ENCODE measurements at places on chromosomes 3 and 15.

GRCh38 chr15:48389691-48390143 is 58.5 kb downstream of the DUT start:
- no peak for DNase-seq

GRCh38 chr3:115233021-115233420 is 85.9 kb upstream of the ZBTB20 start:
- DNase-seq = no peak

DNA sequence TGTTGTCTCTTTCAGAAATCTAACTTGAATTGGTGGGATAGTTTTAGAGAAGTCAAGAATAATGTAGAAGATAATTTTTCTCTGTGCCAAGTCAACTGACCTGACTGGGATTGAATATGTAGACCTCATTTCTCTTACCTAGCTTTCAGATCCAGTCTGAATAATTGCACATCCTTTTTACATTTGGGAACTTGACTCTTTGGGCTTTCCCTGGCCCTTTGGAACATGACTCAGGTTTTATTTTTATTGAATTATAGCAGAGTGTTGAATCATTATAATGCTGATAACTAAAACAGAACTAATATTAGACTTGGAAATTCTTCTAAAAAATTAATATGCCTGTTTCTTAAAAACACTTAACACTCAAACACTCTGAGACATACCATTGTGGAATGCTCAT is 76.5 kb downstream of the PFN2 start:
- no peak for DNase-seq

GRCh38 chr3:59857589-59858346 is 807.9 kb upstream of the CFAP20DC start:
- peak; percentile 61 for DNase-seq

GRCh38 chr3:177498037-177498857 is 301.0 kb upstream of the TBL1XR1 start:
- no peak for DNase-seq

GRCh38 chr3:4804161-4805058 is 174.8 kb upstream of the BHLHE40 start:
- no peak for DNase-seq

DNA sequence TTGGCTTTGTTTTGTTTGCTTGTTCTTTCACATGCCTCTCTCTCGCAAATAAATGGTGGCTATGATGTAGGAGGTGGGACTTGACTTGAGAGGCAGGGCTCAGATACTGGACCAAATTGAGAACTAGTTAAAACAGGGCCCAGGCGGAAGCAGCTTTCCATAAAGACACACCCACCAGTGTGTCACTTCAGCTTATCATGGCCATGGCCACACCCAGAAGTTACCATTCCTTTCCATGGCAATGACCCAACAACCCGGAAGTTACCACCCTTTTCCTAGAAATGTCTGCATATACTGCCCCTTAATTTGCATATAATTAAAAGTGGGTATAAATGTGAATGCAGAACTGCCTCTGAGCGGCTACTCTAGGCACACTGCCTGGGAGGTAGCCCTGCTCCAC is 62.6 kb upstream of the CNTN4 start:
- DNase-seq = no peak

- DNase-seq = peak; percentile 75
Observed at GRCh38 chr3:58177747-58178527, 32.8 kb downstream of the DNASE1L3 start.

DNA sequence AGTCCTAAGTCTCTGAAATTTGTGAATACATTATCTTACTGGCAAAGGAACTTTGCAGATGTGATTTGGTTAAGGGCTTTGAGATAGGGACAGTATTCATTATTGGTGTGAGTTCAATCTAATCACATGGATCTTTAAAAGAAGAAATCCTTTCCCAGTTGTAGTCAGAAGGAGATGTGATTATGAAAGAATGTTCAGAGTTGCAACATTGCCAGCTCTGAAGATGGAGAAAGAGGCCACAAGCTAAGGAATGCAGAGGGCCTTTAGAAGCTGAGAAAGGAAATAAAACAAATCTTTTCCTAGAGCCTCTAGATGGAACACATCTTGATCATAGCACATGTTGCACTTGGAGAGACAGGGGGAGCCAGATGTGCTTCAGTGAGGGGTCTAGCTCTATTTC is 27.7 kb upstream of the SIAH2 start:
- DNase-seq = no peak

DNA sequence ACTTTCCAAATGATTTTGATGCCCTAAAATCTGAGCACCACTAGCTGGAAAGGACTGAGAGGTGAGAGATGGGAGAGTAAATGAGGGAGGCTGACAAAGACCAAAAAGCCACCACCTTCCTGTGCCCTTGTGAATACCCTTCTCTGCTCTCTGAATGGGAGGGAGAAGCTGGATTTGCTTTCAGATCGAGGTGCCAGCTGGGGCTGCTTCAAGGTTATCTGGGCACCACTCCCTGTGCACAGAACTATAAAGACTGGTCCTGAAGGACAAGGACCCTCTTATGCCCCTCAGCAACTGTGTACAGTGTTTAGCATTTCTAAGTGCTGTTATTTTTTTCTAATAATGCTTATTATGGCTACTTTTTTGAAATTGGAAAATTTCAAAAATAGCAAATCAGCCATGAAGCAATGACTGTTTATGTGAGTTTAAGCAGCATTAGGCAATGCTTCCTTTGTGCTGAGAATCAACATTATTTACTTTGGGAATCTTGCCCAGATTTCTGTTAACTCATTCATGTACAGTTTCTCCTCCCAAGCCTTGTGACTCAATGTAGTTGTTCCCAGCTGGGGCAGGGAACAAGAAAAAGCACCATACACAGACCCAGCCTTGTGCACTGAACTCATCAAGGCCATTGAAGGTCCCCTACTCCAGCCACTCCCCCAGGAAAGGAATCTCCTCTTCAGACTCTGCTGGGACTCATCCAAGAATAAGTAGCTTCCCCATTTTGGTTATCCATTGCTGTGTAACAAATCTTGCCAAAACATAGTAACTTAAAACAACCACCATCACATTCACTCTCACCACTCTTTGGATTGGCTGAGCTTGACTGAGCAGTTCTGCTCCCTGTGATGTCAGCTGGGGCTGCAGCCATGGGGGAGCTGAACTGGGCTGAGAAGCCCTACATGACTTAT is 37.3 kb upstream of the CDV3 start:
- peak; percentile 49 for DNase-seq

GRCh38 chr3:183427196-183427875 is 1.1 kb downstream of the MCF2L2 start:
- no peak for DNase-seq

DNA sequence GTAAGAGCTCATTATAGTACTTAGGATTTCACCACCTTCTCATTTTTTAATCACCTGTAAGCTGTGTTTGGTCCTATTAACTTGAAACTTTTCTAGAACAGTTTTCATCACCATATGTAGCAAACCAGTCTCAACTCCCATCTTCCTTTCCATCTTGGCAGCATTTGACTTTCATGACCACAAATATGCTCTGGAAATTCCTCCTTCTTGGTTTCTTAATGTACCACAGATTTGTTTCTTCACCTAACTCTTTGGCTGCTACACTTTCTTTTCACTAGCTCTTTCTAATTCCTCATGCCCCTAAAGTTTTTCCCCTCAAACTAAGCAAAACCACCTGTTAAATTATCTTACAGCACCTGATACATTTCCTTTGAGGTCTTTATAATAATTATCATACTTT is 13.2 kb upstream of the NMB start:
- no peak for DNase-seq

- peak; percentile 65 for DNase-seq
Observed at GRCh38 chr15:80173022-80173759, 20.4 kb downstream of the FAH start.

DNA sequence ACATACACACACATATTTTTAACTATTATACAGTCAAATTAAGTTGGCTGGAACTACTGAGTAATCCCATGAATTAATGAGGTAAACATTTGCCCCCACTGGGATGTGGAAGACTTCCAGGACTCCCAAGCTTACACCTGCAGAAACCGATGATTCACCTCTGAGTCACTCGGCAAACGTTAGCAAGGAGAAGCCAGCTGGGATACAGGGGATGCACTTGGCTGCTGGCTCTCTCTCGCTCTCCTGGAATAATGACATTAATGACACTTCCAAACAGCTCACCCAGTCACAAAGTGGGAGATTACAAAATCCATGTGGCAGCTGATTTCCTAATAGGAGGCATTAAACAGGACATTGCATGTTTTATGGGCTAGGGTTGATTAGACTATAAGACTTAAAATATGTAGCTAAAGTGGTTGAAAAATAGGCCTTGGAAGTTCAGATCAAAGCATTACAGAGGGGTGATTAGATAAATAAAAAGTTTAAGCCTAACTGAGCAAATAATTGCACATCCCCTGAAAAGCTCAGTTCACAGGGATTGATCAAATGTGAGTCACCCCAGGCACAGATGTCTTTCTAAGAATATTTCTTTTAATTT is 500.9 kb downstream of the SOX2 start:
- DNase-seq = peak; percentile 25

DNA sequence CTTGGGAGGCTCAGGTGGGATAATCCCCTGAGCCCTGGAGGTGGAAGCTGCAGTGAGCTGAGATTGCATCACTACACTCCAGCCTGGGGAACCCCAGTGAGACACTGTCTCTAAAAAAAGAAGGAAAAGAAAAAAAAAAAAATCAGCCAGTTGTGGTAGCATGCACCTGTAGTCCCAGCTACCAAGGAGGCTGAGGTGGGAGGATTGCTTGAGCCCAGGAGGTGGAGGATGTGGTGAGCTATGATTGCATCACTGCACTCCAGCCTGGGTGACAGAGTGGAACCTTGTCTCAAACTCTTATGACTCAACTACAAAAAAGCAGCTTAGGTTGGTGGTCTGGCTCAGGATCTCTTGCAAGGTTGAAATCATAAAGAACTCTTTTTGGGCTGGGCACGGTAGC is 19.3 kb upstream of the GPX1 start:
- no peak for DNase-seq

All from HTR-8/SVneo (cell line).